ENCODE measurements at places on chromosomes 7 and 10. TPM values are rescaled to one million over a fixed set of nuclear protein-coding genes. Genes with fewer than 3 reads are reported as not detected.

FLNC gene
- total RNA-seq, result 130 TPM

MSMB gene
- not detected for total RNA-seq

TBATA gene
- not detected for total RNA-seq

POLR2J3 gene
- total RNA-seq, result 16.9 TPM

LIPF gene
- total RNA-seq, result not detected

H2BK1 gene
- not detected for total RNA-seq

WNT8B gene
- under 0.01 TPM for total RNA-seq

SPRN gene
- not detected for total RNA-seq

TMEM273 gene
- total RNA-seq, result 68.7 TPM

EPHA1 gene
- total RNA-seq, result under 0.01 TPM

IQUB gene
- total RNA-seq, result 0.13 TPM

PDZD7 gene
- total RNA-seq, result 0.51 TPM

STEAP2 gene
- total RNA-seq, result 0.64 TPM

VPS41 gene
- 30.9 TPM for total RNA-seq

HHEX gene
- 36.8 TPM for total RNA-seq

LBX1 gene
- total RNA-seq, result not detected

SPOCK2 gene
- 1.9 TPM for total RNA-seq

PFKFB3 gene
- total RNA-seq, result 24.5 TPM

SLC16A9 gene
- total RNA-seq, result 0.26 TPM

SUN3 gene
- total RNA-seq, result not detected

MUC3A gene
- 0.13 TPM for total RNA-seq

HOGA1 gene
- 0.77 TPM for total RNA-seq

MINDY3 gene
- total RNA-seq, result 14.2 TPM

INMT gene
- total RNA-seq, result under 0.01 TPM

ELOVL3 gene
- not detected for total RNA-seq

LGI1 gene
- not detected for total RNA-seq

INSYN2A gene
- total RNA-seq, result not detected

CCSER2 gene
- 15.6 TPM for total RNA-seq

GALNT17 gene
- total RNA-seq, result not detected

SPDYE2B gene
- not detected for total RNA-seq

CYP3A7 gene
- not detected for total RNA-seq

ADIRF gene
- total RNA-seq, result 26.0 TPM

CNNM1 gene
- under 0.01 TPM for total RNA-seq

GNAT3 gene
- total RNA-seq, result not detected

TLX1 gene
- total RNA-seq, result not detected

MCM10 gene
- 9.6 TPM for total RNA-seq

FAM221A gene
- 4.3 TPM for total RNA-seq

GPNMB gene
- total RNA-seq, result not detected

KCNIP2 gene
- 0.13 TPM for total RNA-seq

EBLN1 gene
- not detected for total RNA-seq

MALRD1 gene
- total RNA-seq, result not detected

CALHM3 gene
- not detected for total RNA-seq

CALHM2 gene
- 16.0 TPM for total RNA-seq

TAS2R3 gene
- total RNA-seq, result 0.89 TPM

SOSTDC1 gene
- total RNA-seq, result not detected

ZNF727 gene
- total RNA-seq, result 0.13 TPM

TNS3 gene
- 11.8 TPM for total RNA-seq

SLC13A1 gene
- not detected for total RNA-seq

PRPS1L1 gene
- total RNA-seq, result not detected

ARHGAP22 gene
- total RNA-seq, result 2.7 TPM
